ENCODE measurements at places on chromosomes 12 and 14.

DNA sequence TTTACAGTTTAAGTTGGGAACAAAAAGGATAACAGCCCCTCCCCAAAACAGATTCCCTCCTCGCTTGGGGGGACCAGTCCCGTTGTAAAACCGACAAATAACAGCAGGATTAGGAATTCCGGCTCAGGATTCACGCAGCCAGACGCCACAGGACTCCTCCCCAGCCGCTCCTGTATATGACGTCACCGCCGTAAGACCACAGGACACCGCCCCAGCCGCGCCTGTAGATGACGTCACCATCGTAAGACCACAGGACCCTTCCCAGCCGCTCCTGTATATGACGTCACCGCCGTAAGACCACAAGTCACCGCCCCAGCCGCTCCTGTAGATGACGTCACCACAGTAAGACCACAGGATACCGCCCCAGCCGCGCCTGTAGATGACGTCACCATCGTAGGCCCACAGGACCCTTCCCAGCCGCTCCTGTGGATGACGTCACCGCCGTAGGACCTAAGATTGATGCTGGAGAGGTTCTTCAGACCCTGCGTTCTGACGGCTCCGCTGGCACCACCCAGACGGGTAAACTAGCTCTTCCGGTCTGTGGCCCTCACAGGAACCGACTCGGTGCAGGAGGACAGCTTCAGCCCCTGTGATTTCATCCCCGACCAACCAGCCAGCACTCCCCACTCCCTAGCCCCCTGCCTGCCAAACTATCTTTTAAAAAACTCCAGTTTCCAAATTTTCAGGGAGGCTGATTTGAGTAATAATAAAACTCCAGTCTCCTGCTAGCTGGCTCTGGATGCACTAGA, 43.9 kb upstream of the FBRSL1 start:
- no peak for DNase-seq

DNA sequence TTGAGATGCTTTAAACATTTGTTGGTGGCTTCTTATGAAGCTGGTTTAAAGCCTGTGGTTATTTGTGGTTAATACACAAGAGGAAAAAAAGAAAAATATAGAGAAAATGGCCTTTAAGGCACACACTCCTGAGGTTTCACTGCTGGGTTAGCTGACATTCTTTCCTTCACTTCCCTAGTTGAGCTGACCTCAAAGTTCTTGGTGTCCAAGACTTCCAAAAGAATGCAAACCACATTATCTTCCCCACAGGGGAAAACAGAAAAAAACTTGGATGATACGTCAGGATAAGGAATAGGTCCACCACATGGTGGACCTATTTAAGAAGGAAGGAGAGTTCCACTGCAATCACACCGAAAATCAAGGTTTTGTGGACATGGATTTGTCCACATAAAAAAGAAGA, 94.3 kb downstream of the SLC25A21 start:
- DNase-seq: no peak

GRCh38 chr12:109892748-109893147, 7.3 kb upstream of the TCHP start:
- DNase-seq: no peak

- no peak for DNase-seq
Observed at GRCh38 chr12:130480887-130481286, 143.2 kb downstream of the PIWIL1 start.

DNA sequence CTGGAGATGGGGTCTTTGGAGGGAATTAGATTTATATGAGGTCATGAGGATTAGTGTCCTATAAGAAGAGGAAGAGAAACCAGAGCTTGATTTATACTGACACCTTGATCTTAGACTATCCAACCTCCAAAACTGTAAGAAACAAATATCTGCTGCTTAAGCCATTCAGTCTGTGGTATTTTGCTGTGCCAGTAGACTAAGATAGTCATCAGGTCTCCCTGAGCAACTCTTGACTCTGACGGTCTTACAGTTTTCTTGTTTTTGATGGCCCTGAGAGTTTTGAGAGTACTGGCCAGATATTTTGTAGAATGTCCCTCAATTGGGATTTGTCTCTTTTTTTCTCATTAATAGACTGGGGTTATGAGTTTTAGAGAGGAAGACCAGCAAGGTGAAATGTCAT, 51.7 kb downstream of the TSHR start:
- no peak for DNase-seq

DNA sequence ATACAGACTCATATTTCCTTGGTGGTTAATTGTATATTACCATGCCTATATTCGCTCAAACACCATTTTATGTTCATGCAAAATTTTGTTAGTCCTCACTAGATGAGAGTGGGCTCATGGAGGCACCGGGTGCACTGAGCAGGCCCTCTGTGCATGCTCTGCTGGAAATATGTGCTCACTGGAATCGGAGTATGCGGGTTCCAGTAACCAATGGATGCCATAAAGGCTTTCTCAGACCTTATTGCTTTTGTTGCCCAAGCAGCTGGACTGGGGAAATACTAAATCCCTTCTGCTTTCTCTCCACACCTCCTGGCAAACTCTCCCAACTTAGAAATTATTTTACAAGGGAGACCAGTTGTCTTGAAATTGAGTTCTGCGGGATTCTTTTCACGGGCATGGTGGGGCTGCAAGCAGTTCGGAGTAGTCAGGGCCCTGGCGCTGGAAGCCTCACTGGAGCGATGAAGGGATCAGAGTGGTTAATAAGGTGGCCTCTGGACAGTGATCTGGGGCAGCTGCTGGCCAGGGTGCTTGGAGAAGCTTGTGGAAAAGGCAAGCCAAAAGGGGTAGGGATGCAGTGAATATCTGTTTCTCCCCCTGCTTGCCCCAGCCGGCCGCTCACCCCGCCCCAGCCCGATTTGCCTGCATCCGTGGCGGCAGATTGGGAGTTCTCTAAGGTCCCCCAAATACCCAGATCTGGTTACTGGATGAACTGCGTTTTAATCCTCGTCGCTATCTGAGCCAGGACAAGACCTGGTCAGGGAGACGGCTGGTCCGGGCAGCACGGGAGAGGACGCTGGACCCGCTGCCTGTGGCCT, 7.4 kb upstream of the HOXC6 start:
- no peak for DNase-seq

DNA sequence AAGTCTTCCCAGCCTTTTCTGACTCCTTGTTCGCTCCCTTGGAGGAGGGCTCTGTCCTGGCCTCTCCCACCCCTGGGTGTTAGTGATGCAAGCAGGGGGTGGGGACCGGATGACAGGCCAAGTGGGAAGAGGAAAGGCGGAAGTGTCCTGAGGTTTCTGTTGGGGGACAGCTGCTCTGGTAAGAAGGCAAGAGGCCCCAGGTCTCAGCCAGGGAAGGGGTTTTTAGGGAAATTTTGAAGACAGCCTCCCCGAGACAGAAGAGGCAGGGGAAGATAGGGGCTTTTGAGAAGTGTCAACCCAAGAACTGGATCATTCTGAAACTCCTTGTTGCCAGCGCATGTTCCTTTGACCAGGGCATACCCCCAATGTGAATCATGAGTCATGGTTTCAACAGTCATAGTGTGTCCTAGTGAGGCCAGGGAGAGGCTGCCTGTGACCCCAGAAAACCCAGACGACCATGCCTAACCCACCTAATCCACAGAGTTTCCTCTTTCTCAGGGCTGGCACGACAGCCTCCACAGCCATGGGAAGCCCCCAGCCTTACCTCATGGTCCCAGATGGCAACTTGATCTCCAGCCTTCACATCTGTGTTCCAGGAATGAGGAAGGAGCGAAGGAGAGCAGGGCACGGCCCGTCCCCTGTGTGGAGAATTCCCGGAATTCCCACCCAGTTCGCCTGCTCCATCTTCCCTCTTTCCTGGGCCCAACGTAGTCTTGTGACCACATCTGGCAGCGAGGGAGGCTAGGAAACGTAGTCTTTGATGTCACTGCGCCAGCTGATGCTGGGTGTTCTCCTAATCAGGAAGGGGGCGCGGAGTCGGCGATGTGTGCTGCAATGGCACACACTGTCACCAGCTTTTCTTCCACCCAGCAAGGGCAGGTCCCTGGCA, 4.9 kb upstream of the GPR132 start:
- peak; percentile 51 for DNase-seq

GRCh38 chr14:94823556-94824341, 53.8 kb upstream of the GSC start:
- no peak for DNase-seq

GRCh38 chr14:105918496-105919262, 392.3 kb downstream of the TMEM121 start:
- DNase-seq: no peak

GRCh38 chr14:31578792-31579501, 17.7 kb downstream of the NUBPL start:
- DNase-seq: no peak

DNA sequence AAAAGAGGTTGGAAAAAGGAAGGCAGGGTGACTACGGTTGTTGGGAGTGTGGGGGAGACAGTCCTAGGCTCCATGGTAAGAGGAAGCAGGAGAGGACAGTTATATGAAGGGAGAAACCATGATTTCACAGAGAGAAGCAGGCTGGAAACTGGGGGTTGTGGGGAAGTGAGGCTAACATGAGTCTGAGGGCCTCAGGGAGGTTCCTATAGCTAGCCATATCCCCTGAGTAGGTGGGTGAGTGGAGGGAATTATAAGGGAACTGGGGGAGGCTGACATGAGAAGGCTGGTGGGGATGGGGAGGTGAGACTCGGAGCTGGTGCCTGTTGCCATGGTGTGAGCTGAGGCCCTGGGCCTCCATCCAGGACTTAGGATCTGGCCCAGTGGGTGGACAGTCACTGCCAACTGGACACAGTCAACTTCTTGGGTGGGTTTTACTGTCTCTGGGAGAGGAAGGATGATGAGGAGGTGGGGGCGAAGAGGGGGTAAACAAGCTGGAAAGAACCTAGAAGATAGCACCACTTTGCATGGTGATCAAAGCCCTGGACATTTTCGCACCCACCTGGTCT, 1.4 kb downstream of the RNASE13 start:
- no peak for DNase-seq

- no peak for DNase-seq
Observed at GRCh38 chr12:131943876-131944275, 5.9 kb upstream of the EP400 start.

DNA sequence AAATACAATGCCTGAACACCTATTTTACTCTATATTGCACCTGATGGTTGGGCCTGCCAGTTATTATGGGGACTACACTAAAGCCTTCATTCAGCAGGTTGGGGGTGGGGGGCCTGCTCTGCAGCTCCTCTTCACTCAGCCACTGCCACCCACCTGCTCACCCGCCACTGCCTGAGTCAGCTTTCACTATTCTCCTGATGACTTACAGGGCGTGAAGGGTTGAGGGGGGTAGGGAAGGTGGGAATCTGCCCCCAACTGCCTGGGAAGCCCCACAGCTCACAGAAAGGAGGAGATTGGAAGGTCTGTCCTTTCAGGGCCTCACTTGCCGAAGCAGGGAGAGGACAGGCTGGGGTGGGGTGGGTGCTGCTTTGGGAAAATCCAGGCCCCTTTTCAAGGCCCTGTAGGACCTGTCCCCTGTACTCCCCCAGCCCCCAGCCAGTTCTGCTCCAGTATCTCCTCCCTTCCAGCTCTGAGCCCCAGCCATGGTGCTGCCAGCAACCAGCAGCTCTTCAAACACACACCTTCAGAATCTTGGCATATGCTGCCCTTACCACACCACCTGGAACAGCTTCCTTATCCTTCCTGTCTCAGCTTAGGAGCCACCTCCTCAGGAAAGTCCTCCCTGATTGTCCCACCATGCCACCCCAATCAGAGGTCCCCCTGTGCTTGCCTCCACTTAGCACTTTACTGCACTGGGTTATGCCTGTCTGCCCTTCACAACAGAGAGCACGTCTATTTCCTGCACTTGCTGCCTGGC, 33.1 kb downstream of the IRF2BPL start:
- no peak for DNase-seq

- no peak for DNase-seq
Observed at GRCh38 chr12:49070971-49071370, 1.2 kb upstream of the RHEBL1 start.
